ENCODE measurements at places on chromosomes 5 and 9.

GRCh38 chr5:157273131-157273556 lies 7.2 kb downstream of the CYFIP2 start:
- no peak for DNase-seq

- no peak for DNase-seq
Measured at GRCh38 chr5:134018154-134018985, 13.6 kb upstream of the VDAC1 start.

- DNase-seq: no peak
Measured at GRCh38 chr9:124394167-124394566, 21.1 kb downstream of the PSMB7 start.

GRCh38 chr5:169657127-169657526 lies 20.1 kb downstream of the DOCK2 start:
- no peak for DNase-seq

GRCh38 chr5:58496488-58496887 lies 5.3 kb downstream of the GAPT start:
- DNase-seq: no peak

GRCh38 chr5:163861670-163862069 lies 356.3 kb downstream of the MAT2B start:
- DNase-seq: no peak

- no peak for DNase-seq
Measured at GRCh38 chr5:109863752-109864151, 174.0 kb downstream of the MAN2A1 start.

- DNase-seq: no peak
Measured at GRCh38 chr9:125238127-125238914, 2.8 kb downstream of the HSPA5 start.

- no peak for DNase-seq
Measured at GRCh38 chr5:86918246-86918645, 300.5 kb downstream of the COX7C start.

DNA sequence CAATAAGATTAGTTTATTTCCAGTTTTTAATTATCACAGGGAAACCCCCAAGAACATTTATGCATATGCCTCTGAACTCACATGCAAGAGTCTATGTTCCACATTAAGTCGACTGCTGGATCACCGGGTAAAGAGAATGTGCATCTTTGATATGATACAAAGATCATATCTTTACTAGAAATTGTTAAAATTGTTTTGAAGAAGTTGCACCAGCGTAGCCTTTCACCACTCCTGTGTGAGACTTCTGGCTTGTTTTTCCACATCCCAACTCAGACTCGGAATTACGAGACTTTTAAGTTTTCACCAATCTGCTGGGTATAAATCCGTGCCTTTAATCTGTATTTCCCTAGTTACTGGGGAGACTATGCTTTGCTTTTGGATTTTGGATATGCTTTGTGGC lies 113.2 kb downstream of the CEMIP2 start:
- no peak for DNase-seq

DNA sequence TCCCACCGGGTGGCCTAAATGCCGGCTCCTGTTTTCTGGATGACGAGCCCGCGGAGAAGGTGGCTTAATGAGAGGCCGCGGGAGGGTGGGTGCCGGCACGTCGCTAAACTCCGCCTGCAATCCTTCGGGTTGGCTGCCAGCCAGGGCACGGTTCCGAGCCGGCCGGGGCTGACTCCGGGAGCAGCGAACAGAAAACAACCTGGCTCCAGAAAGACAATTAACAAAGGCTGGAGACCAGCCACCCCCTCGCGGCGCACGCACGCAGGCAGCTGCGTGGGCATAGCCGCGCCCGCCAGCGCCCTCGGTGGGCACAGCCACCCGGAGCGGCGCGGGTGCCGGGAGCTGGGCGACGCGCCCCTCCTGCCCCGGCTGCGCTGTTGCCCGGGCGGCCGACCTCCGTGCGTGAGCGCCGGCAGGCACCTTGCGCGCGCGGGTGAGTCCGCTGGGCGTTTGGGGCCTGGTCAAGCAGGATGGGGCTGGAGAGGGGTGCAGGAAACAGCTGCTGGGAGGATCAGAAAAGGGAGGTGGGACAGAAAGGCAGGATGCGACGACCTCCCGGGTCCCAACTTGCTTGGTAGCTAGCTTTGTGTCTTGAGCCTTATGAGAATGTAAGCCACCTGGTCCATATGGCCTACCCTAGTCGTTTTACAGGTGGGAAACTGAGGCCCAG lies at the start of gene ARHGEF37:
TSS of gene ARHGEF37 (plus strand) at position 307 of the 670 bp plus-strand sequence. CDS start 16,272 bp downstream, outside the sequence.
- DNase-seq: no peak

GRCh38 chr5:178416206-178416882 lies 173.8 kb downstream of the COL23A1 start:
- no peak for DNase-seq

DNA sequence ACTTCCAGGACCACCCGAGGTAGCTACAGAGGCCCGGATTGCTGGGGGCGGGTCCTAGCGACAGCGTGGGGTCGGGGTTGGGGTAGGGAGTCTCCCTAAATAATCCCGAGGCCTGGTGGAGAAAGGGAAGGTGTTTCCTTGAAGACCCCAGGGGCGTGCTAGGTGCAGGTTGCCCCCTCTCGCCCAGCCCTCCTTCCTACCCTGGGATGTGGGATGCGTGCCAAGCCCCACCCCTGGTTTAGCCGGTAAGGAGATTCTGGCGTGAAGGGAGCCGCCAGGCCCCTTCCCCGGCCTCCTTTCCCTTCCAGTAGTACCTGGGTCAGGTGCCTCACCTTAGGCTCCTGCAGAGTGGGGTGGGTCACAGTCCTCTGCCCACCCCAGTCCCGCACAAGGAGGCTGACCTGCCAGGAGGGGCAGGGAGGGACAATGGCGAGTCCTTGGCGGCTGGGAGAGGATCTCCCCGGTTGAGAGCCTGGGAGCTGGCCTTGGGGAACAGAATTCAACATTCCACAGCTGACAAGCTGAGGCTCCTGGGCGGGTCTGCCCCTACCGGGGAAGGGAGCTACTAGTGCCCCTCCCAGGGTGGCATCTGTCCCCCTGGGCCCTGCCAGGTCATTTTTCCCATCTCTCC lies 674 bp downstream of the TSPAN17 start:
- no peak for DNase-seq

DNA sequence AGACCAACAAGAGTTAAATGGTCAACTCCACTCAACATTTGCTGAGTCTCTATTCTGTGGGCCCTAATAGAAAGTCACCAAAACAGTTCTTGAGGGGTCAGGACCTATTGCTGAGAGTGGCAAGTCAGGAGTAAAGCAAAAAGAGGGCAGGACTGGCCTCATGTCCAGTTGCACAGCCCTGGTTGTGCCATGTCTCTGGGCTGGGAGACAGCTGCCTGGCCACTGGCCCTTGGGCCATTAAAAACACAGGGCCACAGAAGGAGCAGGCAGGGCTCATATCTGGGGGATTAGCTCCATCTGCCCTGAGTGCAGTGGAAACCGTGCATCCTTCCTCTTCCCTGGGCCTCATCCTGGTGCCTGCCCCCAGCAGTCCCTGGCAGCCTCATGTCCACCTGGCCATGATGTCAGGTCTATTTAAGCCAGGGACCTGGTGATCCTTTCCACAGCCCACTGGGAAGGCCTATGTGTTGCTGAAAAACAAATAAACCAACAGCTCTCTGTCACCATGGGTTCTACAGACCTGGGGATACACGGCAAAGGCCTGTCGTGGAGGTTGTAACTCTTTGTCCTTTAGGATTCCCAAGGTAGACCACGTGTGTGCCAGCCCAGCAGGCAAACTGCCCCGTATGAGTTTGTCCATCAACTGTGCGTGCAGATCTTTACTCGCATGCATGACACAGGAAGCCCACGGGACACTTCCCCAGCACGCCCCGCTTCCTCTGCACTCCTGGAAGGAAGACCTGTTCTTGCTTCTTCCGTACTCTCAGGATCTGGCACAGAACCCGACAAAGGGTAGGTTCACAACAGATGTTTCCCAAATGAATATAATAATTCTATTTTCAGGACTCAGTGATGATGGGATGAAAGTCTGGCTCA lies 148.8 kb downstream of the MTX3 start:
- no peak for DNase-seq

DNA sequence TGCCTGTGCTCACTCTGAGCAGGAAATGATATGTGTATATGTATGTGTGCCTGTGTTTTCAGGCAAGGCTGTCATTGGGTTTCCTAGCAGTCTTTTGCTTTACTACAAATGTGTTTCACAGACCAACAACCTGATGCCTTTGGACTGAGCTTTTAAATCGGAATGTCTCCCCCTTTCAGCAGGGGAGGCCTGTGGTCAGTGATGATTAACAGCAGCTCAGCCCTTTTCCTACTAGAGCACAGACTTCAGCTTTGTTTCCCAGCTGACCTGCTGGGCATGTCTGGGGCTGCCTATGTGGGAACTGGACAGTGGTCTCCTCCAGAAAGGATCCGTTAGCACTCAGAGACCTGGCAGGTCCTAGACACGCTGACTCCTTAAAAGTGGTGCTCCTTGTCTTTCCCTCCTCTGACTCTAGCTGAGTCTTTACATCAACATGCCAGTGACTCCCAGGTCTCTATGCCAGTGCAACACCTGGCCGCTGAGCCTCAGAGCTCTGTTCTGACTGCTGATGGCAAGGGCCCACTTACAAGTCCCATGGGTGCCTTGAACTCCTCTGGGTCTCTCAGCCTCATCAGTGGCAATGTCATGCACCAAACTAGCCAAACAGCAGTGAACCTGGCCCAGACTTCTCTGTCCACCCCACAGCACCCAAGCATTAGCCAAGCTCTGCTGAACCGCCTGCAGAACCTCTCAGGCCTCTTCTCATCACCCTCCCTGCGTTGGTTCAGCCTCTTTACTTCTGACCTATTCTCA lies 7.7 kb downstream of the MACROH2A1 start:
- DNase-seq: peak; percentile 52

DNA sequence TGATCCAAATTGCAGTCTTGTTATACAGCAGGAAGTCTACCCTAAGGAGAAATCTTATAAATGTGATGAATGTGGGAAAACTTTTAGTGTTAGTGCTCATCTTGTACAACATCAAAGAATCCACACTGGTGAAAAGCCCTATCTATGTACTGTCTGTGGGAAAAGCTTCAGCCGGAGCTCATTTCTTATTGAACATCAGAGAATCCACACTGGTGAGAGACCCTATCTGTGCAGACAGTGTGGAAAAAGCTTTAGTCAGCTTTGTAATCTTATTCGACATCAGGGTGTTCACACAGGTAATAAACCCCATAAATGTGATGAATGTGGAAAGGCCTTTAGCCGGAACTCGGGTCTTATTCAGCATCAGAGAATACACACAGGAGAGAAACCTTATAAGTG lies 10.4 kb downstream of the ZNF189 start:
- DNase-seq: no peak

DNA sequence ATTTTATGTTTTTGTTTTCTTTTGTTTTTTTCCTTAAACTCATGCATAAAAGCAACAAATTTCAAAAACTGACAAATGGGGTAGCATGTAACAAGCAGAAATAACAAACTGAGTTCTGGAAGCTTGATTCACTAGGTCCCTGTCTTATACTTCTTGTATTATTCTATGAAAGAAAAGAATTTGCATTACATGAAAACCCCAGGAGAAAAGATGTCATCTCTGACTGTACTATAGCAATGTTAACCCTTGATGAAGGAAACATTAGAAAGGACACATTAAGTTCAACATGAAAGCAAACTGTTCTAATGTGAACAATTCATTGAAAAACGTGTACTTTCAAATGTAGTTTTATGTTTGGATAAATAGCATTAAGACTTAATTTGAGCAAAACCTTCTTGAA lies 9.2 kb downstream of the RAB14 start:
- DNase-seq: no peak

GRCh38 chr5:149685494-149685893 lies 44.6 kb upstream of the PPARGC1B start:
- DNase-seq: no peak

DNA sequence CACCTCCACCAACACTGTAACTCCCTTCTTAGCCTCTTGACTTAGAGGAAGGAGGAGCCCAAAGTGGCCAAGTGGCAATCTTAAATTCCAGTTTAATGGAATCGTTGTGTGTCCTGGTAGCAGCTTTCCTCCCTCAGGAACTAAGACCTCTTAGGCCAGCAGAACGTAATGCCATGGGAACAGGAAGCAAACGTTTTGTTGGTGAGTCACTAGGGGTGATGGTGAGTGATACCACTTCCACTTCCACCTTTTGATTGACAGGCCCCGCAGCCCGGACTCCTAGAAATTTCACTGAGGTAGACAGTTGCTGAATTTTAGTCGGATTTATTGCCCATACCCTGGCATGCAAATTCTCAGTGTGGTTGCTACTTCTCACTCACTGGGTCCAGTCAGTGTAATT lies 94.2 kb upstream of the FBN2 start:
- DNase-seq: no peak

DNA sequence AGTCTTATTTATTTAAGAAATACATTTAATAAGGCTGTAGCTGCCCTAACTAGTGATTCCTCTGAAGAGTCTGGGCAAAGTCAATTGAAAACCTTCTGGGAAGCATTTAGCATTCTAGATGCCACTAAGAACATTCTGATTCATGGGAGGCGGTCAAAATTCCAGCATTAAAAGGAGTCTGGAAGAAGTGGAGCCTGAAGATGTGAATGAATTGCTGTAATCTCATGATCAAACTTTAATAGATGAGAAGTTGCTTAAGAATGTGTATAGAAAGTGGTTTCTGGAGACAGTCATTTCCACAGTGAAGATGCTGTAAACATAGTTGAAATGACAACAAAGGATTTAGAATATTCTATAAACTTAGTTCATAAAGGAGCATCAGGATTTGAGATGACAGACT lies 61.4 kb downstream of the WDR41 start:
- no peak for DNase-seq

DNA sequence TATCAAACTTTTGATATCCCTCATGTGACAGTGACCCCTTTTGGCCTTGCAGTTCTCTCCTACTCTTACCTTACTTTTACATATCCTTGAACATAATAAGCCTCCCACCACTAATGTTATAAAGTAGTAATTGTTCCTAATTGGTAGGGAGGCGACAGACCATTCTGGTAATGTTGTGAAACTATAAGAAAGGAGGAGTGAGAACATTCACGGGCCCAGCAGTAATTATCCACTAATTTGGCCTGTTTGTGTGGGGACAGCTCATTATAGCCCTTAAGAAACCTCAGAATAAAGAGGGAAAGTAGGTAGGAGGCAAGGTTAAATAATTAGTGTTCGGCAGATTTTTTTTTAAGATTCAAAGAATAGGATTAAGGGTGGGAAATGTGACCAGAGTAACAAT lies 1046.5 kb upstream of the ARRDC3 start:
- no peak for DNase-seq

DNA sequence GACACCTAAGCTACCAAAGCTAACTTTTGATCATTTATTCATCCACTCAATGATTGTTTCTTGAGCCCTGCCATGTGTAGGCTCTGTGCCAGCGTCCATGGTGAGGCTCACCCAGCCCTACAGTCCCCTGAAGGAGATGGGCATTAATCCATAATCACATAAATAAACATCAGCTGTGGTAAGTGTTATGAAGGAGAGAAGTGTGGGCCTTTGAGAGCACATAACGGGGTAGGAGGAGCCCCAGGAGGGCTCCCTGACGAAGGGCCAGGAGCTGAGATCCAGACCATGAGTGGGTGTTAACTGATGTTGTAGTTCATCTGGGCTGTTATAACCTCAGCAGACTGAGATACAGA lies 53.9 kb upstream of the AFAP1L1 start:
- DNase-seq: no peak

DNA sequence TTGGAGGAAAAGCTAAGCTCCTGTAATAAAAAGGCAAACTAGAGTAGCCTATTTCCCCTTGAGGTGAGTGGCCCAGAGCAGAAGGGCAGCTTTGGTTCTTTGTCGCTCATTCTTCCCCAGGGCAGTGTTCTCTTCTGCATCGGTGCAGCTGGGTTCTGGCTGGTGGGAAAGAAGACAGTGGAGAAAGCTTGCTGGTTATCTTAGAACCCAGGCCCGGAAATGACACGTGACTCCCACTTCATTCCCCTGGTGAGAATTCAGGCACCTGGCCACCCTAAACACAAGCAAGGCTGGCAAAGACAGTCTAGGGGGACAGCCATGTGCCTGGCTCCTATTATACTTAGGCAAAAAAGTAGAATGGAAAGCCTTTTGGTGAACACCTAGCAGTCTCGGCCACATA lies 32.5 kb upstream of the GSN start:
- DNase-seq: no peak

All from AG09319 (cell line).